ENCODE measurements at places on chromosomes 3 and 15. TPM values are rescaled to one million over a fixed set of nuclear protein-coding genes. Genes with fewer than 3 reads are reported as not detected.

Gene SPTSSB
- total RNA-seq: not detected

Gene SKOR1
- 0.76 TPM for total RNA-seq

Gene WDR6
- total RNA-seq: 72.9 TPM

Gene POMGNT2
- total RNA-seq: 23.1 TPM

Gene ZPLD1
- total RNA-seq: 1.5 TPM

Gene LTK
- total RNA-seq: 0.46 TPM

Gene FAM43A
- 12.4 TPM for total RNA-seq

Gene MPI
- 26.5 TPM for total RNA-seq

Gene CD80
- total RNA-seq: 0.24 TPM

Gene AQP9
- 4.0 TPM for total RNA-seq

Measured in posterior vena cava (tissue), 2 donors.